ENCODE measurements at places on chromosomes 7 and 10. TPM values are rescaled to one million over a fixed set of nuclear protein-coding genes. Genes with fewer than 3 reads are reported as not detected.
A peak's percentile ranks its signal among the peaks of the same experiment; 100 is the strongest.

DNA sequence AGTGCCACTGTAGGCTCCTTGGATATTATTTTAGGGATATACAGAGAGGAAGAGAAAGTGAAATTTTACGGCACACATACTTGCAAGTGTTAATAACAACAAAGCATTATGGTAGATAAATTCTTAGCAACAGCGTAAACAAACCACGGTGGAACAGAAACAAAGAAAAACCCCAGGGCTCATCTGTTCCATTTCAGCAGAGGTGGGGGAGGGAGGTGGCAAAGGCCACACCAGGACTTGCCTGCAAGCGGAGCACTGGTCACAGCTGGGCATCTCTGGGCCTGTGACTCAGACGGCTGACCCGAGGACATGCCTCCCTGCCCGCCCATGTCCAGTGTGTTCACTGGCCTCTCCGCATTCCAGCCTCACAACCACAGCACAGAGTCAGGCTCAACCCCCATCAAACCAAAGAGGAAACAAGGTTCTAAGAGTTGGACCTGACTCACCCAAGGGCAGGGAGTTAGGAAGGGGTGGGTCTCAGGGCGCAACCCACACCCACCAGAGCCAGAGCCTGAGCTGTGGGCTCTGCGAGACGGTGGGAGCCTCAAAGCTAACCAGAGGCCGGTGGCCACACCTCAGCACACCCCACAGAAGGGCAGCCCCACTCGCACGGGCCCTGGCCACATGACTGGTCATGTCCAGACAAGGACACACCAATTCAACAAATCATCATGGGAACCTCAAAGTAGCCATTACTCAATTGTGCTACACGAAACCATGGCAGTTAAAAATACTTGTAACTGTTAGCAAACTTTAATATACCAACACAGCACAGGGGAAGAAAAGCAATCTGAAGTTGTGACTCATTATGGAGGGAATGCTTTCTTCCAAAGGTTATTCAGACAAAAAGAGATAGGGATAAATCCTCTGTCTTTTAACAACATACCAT is 10.7 kb downstream of the ESYT2 start:
- DNase-seq, result peak; percentile 98

DNA sequence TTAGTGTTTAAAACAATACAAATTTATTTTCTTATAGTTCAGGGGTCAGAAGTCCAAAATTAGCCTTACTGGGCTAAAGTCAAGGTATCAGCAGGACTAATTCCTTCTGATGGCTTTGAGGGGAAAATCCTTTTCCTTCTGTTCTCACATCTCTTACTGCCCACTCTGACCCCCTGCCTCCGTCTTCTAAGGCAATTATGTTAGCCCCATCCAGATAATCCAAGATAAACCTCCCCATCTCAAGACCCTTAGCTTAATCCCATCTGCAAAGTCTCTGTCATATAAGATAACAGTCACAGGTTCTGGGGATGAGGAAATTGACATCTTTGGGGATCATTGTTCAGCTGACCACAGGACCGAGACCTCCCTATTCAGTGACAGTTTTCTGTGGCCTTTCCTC is 22.3 kb downstream of the MACROH2A2 start:
- DNase-seq, result no peak

GRCh38 chr10:28910956-28911355 is 233.6 kb downstream of the BAMBI start:
- peak; percentile 46 for DNase-seq

DNA sequence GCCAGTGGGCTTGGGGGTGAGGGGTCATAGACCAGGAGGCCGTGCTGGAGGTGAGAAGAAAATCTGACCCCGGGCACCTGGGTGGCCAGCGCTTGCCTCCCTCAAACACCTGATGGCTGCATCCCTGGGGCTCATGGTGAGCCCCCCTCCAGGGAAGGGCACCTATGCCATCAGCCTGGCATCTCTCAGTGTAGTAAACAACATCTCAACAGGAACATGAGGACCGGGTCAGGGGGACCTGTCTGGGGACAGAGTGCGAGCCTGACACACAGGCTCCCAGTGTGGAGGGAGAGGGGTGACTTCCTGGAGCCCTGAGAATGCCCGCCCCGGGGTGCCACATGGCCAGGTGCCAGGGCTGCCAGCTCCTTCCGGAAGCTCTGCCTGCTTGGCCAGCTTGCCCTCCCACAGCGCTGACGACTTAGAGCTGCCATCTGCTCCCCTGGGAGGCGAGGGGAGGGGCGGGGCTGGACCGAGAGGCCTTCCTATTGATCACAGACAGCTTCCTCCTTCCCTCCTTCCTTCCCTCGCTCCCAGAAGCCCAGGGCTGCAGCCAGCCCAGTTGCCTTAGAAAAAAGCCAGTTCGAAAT is 12.3 kb downstream of the STX1A start:
- DNase-seq, result no peak

DNA sequence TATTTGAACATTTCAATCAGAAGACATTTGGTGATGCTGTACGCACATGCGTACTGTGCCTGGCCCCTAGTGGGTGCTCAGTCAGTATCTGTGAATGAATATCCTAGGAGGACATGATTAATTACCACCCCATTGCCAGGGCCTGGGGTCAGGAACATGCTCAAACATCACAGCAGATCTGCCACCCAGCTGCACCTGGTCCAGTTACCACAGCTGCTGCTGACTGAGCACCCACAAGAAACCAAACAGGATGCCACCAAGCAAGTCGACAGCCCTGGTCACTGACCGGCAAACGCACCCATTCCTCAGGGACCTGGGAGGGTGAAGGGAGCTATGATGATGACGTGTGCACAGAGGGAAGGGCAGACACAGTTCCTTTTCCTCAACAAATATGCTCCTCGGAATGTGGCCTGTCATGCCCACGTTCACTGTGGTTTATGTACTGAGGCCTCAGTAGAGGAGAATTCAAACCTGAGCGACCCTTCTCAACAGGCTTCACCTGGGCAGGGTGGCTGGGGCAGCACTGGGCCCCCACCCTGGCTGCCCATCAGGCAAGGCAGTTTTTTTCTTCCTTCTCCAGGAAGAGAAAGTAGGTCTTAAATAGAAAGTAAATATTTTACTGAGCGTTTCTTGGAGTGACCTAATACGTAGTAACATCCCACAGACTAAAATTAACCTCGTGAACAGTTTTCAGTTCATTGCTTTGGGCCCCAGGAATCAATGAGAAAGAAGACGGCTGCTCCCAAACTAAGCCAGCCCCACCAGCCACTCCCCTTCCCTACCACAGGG is 13.4 kb downstream of the CTBP2 start:
- peak; percentile 35 for DNase-seq

DNA sequence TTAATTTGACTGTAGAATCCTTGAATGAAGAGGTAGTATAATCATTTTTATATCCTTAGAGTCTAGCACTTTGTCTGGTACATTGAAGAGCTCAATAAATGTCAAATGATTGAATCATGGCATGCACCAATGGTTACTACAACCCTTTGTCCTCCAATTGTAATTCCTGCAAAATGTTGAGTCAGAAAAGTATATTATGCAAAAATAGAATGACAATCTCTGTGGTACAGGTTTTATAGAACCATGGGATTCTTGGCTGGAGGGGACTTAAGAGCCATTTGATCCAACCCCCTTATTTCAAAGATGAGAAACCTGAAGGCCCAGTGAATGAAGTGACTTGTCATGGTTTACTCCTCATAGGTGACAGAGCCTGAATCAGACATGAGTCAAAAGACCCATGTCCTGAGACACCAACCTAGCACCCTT is 30.9 kb upstream of the SMKR1 start:
- peak; percentile 50 for DNase-seq

- no peak for DNase-seq
Observed at GRCh38 chr7:104040666-104041065, 51.2 kb upstream of the RELN start.

- no peak for DNase-seq
Observed at GRCh38 chr7:91492317-91492716, 228.1 kb downstream of the FZD1 start.

GRCh38 chr10:88995156-88995876 is 4.7 kb downstream of the FAS start:
- DNase-seq, result no peak

DNA sequence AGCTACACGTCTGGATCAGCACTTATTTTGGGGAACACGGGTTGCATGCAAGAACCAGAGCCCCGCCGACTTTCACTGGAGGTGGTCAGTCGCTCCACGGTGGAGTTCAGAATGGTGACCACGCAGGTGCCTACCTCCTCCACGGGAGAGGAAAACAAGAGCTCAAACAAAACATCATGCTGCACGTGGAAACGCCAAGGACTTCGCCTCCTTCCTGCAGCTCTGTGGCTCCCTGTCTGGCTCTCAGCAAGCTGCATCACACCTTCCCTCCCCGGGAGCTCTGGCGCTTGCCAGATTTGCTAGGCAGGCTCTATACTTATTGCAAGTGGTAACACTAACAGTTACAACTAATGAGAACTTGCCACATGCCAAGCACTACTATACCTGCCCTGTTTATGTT is 26.0 kb downstream of the GSDME start:
- no peak for DNase-seq

- DNase-seq, result no peak
Observed at GRCh38 chr10:48842231-48842630, 97.4 kb downstream of the LRRC18 start.

The PDK4 gene
- total RNA-seq, result 1.5 TPM

- DNase-seq, result no peak
Observed at GRCh38 chr10:112821038-112821437, 129.0 kb upstream of the TCF7L2 start.

DNA sequence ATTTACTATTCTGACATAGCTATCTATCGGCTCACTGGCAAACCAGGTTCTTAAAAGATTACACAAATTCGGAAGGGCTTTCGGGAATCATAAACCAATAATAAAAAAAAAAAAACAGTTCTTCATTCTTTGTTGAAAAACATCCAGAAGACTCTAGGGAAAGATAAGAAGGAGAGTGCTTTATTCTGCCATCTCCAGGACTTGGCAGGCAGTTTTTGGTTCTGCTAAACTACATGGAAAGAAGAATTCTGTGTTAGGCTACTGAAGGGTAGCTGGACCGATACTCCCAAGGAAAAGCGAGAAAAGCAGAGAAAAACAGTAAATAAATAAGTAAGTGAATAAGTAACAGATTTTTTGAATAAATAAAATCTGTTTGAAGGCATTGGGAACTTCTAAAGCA is 423.5 kb upstream of the KLF6 start:
- no peak for DNase-seq

DNA sequence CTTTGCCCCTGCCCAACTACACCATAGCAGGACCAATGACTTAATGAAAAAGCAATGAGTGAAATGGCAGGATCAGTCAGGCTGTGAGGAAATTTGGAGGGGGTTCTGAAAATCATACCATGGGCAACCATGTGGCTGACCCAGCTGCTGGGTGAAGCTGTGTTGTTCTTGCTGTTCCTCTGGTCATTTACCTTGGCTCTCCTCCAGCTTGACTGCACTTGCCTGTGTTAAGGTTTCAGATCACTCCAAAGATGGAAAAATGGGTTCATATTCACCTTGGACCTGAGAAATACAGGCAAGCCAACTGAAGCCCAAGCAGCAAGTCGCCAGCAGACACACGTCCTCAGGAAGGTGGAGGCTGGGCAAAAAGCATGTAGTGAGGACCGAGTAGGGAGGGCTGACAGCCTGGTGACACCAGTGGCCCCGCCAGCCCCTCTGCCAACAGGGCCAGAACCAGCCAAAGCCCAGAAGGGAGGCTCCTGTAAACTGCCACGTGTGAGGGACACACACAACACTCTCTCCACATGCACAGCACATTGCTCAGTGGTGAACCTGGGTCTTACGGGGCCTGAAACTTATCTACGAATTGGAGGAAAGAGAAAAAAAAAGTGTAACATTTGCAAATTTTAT is 40.1 kb downstream of the PARP12 start:
- no peak for DNase-seq

DNA sequence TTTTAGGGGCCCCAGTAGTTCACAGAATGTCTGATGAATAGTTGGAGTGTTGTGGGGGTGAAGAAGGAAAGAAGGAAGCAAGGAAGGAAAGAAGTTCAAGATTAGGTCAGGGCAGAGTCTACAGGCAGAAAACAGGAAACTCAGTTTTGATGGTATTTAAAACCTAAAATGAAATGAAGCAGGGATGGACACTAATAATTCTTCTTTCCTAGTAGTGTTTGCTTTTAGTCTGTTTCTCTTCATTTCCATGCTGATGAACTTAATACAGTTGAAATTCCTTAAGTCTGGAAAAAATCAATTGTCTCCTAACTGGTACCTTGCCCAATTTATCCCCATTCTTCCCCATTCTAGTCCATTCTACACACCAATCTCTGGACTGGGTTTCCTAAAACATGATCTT is 59.0 kb upstream of the GSAP start:
- no peak for DNase-seq

DNA sequence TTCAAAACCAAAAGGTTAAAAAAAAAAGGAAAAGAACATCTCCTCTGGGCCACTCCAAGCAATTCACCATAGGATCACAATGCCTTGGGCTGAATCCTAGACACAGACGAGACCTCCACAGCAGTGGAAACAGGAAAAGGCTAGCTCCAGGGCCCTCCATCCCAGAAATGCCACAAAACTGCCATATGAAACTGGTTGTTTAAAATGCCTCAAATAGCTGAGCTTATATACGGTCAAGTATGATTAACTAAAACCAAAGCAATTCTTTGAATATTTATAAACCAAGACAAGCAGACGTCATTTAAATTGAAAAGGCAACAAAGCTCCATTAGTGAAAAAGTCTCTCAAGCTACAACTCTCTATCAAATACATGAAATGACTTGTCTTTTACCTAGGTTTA is 63.1 kb downstream of the DOCK4 start:
- DNase-seq, result no peak

The CALML3 gene
- not detected for total RNA-seq

GRCh38 chr7:112665709-112666108 is 124.5 kb downstream of the TMEM168 start:
- peak; percentile 30 for DNase-seq

- DNase-seq, result no peak
Observed at GRCh38 chr7:117113871-117114270, 160.6 kb downstream of the ST7 start.

- DNase-seq, result no peak
Observed at GRCh38 chr7:30453016-30453415, 25.6 kb downstream of the NOD1 start.

DNA sequence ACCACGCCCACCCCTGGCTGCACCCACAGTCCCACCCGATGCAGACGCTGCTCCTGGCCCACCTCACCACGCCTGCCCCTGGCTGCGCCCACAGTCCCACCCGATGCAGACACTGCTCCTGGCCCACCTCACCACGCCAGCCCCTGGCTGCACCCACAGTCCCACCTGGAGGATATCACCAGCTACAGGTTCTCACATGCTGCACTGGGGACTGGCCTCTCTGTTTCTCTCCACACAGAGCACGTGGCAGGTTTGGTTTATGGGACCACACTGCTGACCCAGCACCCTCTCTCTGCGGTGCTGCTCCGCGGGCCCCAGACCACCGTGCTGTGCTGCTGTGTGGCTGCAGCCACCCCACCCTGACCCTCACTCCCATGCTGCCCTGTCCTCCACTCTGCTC is 120.9 kb downstream of the VIPR2 start:
- no peak for DNase-seq

The MCM10 gene
- total RNA-seq, result 3.4 TPM

- no peak for DNase-seq
Observed at GRCh38 chr7:101288439-101288838, 33.2 kb downstream of the IFT22 start.

Measured in GM23248 (cell line).